ENCODE measurements at places on chromosomes 16 and 17. TPM values are rescaled to one million over a fixed set of nuclear protein-coding genes. Genes with fewer than 3 reads are reported as not detected.

- no peak for DNase-seq
These were observed 10.5 kb downstream of the PIK3R6 start for GRCh38 chr17:8856869-8857575.

DNA sequence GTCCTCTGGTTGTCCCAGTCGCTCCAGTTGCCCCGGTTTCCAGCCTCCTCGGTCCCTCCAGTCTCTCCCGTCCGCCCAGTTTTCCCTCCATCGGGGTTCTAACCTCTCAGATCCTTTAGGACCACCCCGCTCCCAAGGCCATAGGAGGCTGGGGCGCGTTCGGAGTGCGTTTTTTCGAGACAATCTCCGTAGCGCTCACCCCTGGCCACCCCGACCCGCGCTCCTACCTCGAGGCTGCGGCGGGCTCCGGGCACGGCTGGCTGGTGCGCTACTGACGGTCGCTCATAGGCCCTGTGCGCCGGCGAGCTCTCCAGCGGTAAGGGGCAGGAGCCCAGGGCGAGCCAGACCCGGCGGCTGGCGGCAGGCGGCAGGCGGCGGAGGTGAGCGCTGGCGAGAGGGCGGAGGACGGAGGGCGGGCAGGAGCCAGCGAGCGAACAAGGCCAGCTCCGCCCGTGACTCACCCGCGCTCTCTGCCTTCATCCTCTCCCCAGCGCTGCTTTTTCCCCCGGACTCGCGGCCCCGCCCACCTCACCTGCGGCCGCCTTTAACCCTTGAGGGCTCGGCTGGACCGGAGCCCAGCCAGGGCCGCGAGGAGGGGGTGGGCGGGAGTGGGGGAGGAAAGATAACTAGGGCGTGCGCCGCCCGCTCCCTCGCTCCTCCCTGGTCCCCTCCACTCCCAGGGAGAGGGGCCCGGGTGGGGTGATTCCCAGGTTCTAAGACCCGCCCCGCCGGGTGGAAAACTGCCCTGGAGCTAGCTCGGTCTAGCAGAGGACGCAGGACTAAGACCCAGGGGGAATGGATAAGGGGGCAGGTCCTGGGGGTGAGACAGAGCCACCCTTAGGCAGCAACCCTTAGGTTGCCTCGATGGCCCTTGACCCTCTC is at the start of gene SP6:
Gene SP6, minus strand, starts transcription at position 472 of the 882 bp plus-strand sequence. CDS start 2,734 bp downstream, outside the sequence.
- DNase-seq, result peak; percentile 86

GRCh38 chr16:20774703-20775362 is 11.0 kb downstream of the ACSM3 start:
- no peak for DNase-seq

DNA sequence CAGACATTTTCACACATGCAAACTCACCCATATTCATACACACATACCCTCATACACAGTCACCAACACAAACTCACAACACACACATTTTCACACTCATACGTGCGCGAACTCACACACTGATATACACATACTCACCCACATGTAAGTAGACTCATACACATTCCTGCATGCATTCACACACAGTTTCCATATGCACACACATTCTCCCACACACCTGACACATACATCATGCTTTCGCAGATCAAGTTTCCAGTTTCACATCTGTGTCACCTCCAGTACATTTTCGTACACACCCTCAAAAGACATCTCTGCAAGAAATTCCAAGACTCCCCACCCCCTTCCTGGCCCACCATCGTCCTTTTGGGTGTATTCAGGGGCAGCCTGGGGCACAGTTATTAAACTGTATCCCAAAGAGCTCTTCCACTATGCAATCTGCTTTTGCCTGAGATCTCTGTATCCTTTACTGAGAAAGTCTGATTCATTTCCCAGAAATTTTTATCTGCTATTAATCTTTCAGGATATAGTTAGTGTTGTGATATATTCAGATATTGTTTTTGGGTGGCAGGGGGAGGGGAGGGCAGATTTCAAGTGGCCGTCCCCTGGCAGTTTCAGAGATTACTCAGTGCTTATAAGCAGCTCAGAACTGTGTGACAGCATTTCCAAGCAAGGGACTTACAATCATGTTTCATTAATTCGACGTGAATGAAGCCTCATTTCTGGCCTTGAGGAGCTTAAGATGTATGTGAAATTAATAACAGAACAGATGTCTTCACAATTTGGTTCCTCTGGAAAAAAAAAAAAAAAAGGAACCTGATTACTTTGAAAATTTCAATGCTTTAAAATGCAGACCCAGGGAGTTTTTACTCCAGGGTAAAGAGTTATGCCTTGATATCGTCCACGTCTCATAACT is 35.3 kb upstream of the MMP2 start:
- DNase-seq, result no peak

DNA sequence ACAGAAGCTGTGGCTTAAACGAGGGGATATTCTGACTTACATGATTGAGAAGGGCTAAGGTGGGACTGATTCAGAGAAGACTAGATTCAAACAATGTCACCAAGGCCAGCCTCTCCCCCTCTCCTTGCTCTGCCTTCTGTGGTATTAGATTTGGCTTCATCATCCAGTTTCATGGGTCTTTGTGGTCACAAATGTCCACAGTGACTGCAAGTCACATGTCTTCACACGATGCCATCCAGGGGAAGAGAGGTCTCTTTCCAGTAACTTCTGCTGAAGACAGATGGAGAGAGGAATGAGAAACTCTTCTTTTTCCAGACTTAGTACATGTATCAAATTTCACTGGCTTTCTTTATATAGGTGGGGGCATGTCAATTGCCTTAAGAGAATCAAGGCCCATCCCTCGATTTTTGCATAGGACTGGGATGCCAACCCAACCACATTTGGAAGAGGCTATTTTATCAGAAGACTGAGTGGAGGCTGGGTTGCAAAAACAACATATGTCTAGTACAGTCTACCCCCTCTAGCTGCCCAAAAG is 57.3 kb upstream of the HNF1B start:
- DNase-seq, result no peak

- peak; percentile 76 for DNase-seq
These were observed 5.8 kb downstream of the ADCY7 start for GRCh38 chr16:50272111-50272571.

- DNase-seq, result no peak
These were observed 16.6 kb downstream of the UBALD2 start for GRCh38 chr17:76281573-76282371.

DNA sequence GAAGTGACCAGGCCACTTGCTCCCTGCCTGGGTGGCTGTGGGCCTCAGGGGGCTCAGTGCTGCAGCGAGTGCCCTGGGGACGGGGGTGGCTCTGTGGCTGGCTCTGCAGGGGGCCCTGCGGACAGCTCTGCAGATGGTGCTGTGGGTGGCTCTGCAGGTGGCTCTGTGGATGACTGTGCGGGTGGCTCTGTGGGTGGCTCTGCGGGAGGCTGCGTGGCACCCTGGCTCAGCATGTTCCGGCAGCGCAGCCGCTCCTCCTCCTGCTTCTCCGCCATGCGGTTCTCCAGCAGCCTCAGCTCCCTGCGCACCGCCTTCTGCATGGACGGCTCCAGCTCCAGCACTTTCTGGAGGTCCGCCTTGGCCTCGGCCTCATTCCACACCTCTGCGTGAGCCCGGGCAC is 9.5 kb downstream of the AIPL1 start:
- DNase-seq, result peak; percentile 73

DNA sequence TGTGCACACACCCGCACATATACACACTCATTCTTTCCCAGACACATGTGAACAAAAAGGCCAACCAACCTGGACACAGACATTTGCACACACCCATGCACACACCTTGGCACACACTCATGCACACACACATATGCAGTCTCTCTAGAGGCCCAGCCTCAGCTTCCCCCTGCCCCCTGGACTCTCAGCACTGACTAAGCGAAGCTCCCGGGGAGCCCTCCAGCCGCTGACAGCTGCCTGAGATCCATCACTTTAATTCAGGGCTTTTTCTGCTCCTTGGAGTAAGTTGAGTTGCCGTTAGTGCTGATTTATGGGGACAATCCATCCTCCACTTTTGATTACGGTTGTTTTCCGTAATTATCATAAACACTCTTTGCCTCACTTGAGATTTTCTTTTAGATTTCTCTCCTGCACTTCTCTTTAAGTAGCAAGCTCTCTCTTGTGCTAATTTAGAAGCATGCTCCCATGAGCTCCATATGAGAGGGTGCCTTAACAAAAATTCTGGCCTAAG is 158.6 kb upstream of the CDC42EP4 start:
- no peak for DNase-seq

DNA sequence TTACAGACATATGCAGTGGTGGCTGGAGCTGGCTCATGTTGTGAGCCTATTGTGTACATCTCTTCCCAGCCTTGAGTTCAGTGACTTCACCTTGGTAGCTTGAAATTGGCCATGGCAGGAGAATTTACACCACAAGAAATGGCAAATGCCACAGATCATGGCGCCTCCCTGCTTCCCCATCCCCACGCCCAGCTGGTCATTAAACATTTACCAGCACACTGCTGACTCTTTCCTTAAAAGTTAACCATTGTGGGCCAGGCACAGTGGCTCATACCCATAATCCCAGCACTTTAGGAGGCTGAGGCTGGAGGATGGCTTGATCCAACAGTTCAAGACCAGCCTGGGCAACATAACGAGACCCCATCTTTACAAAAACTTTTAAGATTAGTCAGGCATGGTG is 22.6 kb upstream of the ITGB4 start:
- no peak for DNase-seq

- DNase-seq, result no peak
These were observed 27.7 kb downstream of the CLUH start for GRCh38 chr17:2683912-2684311.

GRCh38 chr17:15947271-15947670 is 2.3 kb downstream of the ADORA2B start:
- DNase-seq, result no peak

GRCh38 chr16:52497067-52497816 is 49.7 kb downstream of the TOX3 start:
- DNase-seq, result no peak

DNA sequence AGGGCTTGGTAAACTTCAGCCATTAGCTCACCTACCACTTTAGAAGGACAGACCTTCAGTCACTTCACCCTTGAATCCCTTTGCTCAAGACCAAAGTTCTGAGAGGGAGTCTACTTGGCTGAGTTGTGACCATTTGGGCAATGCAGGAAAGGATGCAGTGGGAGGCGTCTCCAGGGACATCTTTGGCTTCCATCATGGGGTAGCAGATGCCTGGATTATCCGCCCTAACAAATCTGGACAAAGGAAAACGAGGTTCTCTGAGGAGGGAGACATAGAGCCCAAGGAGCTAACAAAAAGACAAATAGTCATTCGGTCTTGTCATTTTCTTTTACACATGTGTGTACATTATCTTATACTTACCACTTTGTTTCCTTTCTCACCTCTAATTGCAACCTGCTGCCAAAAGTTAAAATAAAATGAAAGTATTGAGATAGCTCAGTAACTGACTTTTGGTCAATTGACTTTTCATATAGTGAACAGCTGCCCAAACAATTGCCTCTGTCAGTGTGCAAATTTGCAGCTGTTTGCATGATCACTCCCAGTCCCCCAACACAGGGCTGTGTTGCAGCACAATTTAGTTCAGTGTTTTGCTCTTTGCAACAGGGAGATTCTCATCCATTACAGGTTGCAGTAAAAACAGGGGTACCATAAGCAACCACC is 108.9 kb upstream of the EEF2KMT start:
- DNase-seq, result no peak

GRCh38 chr17:29124925-29125273 is 55.3 kb downstream of the MYO18A start:
- DNase-seq, result no peak

DNA sequence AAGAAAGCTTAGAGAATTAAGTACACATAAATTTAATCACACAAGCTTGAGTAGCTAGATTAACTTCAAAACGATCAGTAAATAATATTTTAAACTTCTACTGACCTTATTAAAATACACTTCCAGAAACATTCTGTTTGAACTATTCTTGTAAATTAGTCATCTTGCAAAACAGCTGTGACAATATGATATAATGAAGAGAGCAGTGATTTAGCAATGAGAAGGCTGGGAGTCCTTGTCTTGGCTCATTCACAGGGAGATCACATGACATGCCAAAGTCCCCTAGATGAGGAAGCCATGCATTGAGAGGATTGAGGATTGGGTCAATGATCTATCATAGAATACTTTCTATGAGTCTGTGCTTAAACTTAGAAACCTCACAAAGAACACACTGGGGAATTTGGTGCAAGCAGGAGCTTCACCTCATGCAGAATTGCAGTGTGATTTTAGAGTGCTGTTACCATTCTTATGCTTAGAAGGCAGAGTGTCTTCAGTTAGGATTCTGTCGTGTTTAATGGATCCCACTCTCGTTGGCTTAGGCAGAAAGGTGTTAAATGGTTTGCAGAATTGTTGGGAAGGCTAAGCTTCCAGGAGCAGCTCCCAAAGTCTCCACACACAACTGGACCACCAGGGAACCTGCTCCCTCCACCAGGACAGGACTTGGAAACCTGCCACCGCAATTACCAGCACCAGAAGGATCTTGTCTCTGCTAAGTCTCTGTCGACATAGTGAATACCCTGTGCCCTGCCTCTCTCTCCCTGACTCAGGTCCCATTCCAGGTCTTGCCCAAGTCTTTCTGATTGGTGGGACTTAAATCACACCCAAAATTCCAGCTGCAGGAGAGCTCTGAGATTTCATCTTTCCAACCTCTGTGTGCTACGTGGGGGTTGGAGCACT is 87.1 kb downstream of the USP22 start:
- no peak for DNase-seq

DNA sequence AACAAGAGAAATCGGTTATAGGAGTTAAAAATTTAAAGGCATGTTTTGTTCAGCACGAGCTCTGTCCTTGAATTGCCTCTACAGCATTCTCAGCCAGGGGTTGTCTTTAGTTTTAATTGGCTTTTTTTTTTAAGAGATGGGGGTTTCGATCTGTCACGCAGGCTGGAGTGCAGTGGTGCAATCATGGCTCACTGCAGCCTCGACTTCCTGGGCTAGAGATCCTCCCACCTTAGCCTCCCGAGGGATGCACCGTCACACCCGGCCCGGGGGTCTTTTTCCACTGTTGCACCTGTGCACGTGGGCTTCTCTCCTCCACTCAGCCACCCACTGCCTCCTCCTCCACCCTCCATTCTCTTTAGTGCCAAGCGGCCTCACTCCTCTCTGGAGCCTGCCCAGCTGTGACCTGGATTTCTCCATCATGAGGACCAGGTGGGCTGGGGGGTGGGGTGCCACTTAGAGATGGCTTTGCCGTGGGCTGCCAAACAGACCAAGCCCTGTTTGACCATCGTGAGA is 106.8 kb upstream of the SEC14L1 start:
- no peak for DNase-seq

SLC5A10 gene
- total RNA-seq, result not detected

CA5A gene
- not detected for total RNA-seq

FOXL1 gene
- 7.5 TPM for total RNA-seq

ZNF205 gene
- total RNA-seq, result 8.3 TPM

TCAP gene
- 0.81 TPM for total RNA-seq

CES5A gene
- not detected for total RNA-seq

CCL16 gene
- 0.69 TPM for total RNA-seq

MYBBP1A gene
- 41.0 TPM for total RNA-seq

MT3 gene
- not detected for total RNA-seq

ATP2A3 gene
- 27.5 TPM for total RNA-seq

CMTM2 gene
- total RNA-seq, result not detected

SNX20 gene
- total RNA-seq, result 1.8 TPM

GP1BA gene
- not detected for total RNA-seq

All from posterior vena cava (tissue), 2 donors.